ENCODE measurements at places on chromosomes 2 and 18. TPM values are rescaled to one million over a fixed set of nuclear protein-coding genes. Genes with fewer than 3 reads are reported as not detected.

DNA sequence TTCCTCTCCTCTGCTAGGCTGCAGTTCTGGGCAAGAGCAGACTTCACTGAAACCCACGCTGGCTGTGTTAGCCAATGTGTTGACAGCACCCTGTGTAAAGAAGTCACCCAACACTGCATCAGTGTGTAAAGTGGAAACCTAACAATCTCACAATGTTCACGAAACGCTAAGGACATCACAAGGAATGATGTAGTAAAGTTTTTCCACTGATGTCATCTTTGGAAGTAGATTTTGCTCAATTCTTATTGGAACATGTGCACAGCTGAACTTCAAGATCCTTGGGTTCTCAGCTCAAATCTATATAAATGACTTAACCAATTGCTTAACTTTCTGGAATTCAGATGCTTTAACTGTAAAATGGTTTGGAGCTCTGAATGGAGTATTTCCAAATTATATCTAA lies 1112.5 kb downstream of the TSN start:
- H3K27me3 ChIP-seq = no peaks in the 10 kb centered on the region
- H3K36me3 ChIP-seq = no peaks in the 10 kb centered on the region
- no peak overlapping the region for H3K27ac ChIP-seq
- no peaks in the 10 kb centered on the region for H3K4me1 ChIP-seq
- no peak overlapping the region for H3K4me3 ChIP-seq
- no peak for DNase-seq

- no peak for DNase-seq
- H3K4me3 ChIP-seq = no peak overlapping the region
- H3K27me3 ChIP-seq = no peaks in the 10 kb centered on the region
- peaks cover 44% of the 10 kb centered on the region for H3K36me3 ChIP-seq
- H3K27ac ChIP-seq = no peak overlapping the region
Observed at GRCh38 chr2:214730248-214730647, 79.2 kb downstream of the BARD1 start.

DNA sequence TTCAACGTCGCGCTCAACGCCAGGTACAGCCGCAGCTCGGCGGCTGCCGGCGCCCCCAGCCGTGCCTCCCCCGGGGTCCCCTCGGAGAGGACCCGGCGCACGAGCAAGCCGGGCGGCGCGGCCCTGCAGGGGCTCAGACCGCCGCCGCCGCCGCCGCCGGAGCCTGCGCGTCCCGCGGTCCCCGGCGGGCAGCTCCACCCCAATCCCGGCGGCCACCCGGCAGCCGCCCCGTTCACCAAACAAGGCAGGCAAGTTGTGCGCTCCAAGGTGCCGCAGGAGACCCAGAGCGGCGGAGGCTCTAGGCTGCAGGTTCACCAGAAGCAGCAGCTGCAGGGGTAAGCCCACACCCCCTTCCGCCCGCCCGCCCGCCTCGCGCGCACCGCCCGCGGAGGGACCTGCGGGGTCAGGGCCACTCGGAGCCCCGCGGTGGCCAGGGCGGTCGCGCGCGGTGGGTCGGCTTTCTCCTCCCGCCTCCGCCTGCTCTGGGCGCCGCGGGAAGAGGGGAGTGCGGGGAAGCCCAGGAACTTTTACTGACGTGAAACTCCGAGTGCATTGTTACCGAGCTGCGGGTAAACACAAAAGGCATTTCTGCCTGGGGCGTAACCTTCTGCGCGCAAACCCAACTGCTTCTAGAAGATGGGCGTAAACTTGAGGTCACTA lies 861 bp downstream of the LTBP1 start:
- H3K4me3 ChIP-seq = peak overlapping the region; percentile 50
- peaks cover 7% of the 10 kb centered on the region for H3K4me1 ChIP-seq
- DNase-seq = peak; percentile 36
- no peaks in the 10 kb centered on the region for H3K36me3 ChIP-seq
- H3K27ac ChIP-seq = no peak overlapping the region

- peak overlapping the region; percentile 14 for H3K27ac ChIP-seq
- DNase-seq = peak; percentile 20
- peaks cover 87% of the 10 kb centered on the region for H3K4me1 ChIP-seq
- H3K27me3 ChIP-seq = no peaks in the 10 kb centered on the region
- H3K4me3 ChIP-seq = no peak overlapping the region
Observed at GRCh38 chr2:68747413-68747812, 12.8 kb downstream of the ARHGAP25 start.

- H3K27me3 ChIP-seq = peaks cover 2% of the 10 kb centered on the region
- no peak for DNase-seq
- H3K4me3 ChIP-seq = no peak overlapping the region
- H3K36me3 ChIP-seq = no peaks in the 10 kb centered on the region
Observed at GRCh38 chr2:225597911-225598310, 198.4 kb downstream of the NYAP2 start.

- no peaks in the 10 kb centered on the region for H3K36me3 ChIP-seq
- no peak overlapping the region for H3K27ac ChIP-seq
- H3K4me1 ChIP-seq = no peaks in the 10 kb centered on the region
- no peaks in the 10 kb centered on the region for H3K27me3 ChIP-seq
- no peak overlapping the region for H3K4me3 ChIP-seq
Observed at GRCh38 chr2:6493266-6493665, 372.4 kb downstream of the CMPK2 start.

DNA sequence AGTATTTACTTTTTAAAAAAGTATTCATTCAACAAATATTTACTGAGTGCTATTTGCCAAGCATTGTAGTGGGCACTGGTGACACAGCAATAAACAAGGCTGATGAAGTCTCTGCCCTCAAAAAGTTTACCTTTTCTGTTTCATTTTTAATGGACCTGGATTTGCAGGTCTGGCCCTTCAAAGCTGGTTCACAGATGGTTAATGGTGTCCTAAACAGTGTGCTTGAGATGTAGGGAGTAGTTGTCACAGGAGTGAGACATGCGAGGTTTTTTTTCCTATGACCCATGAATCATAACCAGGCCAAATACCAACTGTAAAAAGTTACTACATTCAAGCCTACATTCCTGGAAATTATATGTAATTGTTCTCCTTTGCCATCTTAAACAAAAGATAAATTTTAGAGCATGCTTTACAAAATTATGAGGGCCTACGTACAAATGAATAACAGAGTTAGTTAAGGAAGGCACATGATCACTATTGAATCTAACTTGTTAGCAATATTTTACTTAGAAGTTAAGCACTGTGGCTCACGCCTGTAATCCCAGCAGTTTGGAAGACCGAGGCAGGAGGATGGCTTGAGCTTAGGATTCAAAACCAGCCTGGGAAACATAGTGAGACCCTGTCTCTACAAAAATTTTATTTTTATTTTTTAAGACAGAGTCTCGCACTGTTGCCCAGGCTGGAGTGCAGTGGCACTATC lies 223.9 kb downstream of the MBD5 start:
- H3K27me3 ChIP-seq = no peaks in the 10 kb centered on the region
- H3K27ac ChIP-seq = no peak overlapping the region
- H3K36me3 ChIP-seq = peaks cover 11% of the 10 kb centered on the region
- H3K4me3 ChIP-seq = no peak overlapping the region
- DNase-seq = no peak
- H3K4me1 ChIP-seq = no peaks in the 10 kb centered on the region

The CCDC85A gene
- total RNA-seq = not detected

The NYAP2 gene
- total RNA-seq = not detected

The RAX gene
- total RNA-seq = not detected

The GALNT5 gene
- not detected for total RNA-seq
